ENCODE measurements at places on chromosomes 6 and 20.
A peak's percentile ranks its signal among the peaks of the same experiment; 100 is the strongest.

DNA sequence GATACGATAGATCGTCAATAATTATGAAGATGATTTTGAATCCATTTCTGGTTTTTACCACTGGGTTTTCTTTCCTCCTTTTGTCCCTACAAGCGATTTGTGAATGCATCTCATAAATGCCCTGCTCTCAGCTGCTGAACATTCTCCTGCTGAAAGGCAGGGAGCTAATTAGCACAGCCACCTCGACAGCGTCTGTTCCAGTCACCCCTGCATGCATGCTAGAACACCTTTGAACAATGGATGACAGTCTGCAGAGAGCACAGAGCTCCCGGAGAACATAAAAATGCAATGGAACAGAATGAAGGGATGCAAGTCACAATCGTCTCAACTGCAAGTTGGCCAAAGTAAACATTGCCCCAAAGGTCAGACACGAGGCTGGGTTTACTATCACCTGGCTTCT is 105.8 kb downstream of the SLC35B3 start:
- no peak for DNase-seq

DNA sequence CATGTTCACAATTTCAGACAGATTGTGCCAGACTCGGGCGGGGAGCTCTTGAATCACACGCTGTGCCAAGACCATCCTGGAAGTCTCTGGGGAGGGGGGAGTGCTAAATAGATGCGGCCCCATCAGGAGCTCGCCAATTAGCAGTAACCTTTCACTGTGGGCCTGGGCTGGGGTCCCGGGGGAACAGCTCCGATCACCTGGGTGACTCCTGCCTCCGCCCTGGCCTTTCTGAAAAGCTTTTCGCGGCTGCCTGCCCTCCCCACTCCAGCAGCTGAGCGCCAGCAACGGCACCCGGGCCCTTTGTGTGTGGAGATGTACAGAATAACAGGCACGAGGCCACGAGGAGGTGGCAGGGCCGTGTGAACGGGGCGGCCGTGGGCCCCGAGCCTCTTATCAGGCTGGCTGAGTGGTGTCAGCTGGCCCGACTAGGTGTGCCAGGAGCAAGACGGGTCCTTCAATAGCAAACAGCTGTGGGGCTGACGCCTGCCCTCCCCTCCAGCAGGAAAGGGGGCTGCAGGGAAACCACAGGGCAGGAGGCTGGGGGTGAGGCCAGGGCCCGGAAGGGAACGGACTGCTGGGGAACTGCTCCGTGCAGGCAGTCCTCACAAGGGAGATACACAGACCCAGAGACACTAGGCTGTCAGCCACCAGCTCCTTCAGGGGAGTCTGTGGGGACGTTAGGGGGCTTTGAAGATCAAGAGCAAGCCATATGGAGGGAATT is 56.8 kb downstream of the NOL4L start:
- no peak for DNase-seq

DNA sequence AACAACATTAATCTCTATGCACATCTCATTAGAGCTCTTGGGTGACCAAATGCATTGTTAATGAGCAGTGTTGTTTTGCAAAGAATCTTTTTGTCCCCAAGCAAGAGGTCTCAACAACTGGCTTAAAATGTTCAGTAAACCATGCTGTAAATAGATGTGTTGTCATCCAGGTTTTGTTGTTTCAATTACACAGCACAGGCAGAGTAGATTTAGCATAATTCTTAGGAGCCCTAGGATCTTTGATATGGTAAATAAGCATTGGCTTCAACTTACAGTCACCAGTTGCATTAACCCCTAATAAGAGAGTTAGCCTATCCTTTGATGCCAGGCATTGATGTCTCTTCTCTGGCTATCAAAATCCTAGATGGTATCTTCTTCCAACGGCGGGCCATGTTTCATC is 23.3 kb downstream of the NUP153 start:
- DNase-seq, result no peak

DNA sequence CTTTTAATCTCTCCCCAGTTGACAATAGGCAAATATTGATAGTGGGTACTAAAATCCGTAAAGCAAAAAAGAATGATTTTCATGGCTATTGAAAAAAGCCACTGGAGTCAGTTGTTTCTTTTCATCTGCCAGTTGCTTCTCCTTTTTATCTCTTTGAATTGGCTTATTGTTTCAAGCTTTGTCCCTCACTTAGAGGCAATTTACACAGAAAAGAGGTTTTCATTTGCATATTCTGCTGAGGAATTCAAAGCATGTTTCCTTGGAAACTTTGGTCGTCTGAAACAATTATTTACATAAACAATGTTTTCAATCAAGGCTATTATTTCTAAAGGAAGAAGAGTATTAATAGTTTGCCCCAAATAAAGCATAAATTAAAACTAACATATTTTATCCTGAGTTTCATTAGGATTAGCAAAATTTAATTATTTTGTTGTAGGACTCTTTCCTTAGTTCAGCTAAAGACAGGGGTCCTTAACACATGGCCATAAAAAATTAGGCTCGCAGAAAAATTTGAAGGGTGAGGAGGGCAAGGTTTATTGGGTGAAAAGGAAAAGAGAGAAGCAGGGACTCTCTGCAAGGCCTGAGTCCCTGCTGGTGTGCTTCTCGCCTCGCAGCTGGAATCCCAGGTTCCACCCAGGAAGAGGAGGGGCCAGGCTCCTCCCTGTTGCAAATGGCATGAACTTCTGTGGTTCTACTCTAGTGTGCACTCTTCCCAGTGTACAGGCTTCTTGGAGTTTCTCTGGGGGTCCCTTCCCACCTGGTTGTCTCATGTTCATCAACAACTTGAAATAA is 138.8 kb upstream of the LAMA2 start:
- no peak for DNase-seq

GRCh38 chr20:44646641-44647274 is 4.7 kb downstream of the ADA start:
- DNase-seq, result peak; percentile 50

DNA sequence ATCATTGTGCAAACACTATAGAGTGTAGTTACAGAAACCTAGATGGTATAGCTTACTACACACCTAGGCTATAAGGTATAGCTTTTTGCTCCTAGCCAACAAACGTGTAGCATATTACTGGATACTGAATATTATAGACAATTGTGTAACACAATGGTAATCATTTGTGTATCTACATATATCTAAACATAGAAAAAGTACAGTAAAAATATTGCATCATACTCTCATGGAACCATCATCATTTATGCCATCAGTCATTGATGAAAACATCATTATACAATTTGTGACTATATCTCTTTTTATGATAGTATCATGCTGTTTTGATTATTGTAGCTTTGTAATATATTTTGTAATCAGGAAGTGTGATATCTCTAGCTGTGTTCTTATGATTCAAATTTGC is 21.0 kb upstream of the HCRTR2 start:
- DNase-seq, result no peak

DNA sequence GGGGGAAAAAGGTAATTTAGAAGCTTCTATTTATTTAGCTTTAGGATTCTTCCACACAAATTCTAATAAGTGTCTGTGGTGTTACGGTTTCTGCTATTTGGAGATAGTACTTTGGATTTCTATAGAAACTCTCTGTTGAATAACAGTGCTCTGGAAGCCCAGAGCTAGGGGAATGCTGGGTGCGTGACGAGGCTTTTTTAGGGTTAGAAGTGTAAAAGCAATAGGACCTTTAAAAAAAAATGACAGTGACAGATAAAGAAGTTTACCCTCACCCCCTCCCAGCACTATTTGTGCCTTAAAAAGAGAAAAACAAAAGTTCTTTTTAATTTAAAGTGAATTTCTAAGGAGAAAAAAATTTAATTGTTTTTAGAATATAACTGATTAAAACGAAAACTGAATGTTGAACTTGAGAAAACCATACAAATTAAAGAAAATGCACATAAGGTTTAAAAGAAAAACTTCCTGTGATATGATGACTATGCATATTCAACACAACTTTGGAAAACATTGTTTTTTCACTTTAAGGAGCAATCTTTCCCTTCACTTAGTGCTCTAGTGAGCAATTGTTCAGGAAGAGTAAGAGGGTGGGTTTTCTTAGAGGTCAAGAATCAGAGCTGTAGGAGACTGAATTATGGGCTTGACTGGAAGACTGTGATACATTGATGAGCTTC is 89.6 kb upstream of the RIPOR2 start:
- no peak for DNase-seq

GRCh38 chr6:161035182-161035980 is 43.8 kb downstream of the MAP3K4 start:
- DNase-seq, result no peak

- DNase-seq, result no peak
These were observed 381.2 kb downstream of the CD83 start for GRCh38 chr6:14498748-14499147.

DNA sequence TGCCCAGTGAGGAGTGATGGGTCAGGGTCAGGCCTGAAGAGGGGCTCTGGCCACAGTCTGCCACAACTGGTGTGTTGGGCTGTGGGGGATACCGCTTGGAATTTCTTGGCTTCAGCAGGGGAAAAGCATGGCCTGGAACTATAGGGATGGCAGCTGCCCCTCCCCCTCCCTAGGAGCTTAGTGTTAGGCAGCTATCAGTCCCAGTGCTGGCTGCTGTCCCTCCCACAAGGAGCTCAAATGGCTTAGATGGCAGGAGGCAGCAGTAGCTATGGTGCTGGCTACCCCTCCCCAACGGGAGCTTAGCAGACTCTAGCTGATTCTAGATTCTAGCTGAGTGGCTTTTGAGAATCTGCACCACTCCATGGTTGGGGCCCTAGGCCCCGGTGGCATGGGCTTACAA is 414.5 kb upstream of the HSF2 start:
- DNase-seq, result no peak

GRCh38 chr20:45419188-45420091 is 3.5 kb downstream of the PIGT start:
- DNase-seq, result peak; percentile 35

- no peak for DNase-seq
These were observed 29.1 kb upstream of the SCRT2 start for GRCh38 chr20:704726-705125.

GRCh38 chr20:14336686-14337085 is 726 bp downstream of the FLRT3 start:
- no peak for DNase-seq

DNA sequence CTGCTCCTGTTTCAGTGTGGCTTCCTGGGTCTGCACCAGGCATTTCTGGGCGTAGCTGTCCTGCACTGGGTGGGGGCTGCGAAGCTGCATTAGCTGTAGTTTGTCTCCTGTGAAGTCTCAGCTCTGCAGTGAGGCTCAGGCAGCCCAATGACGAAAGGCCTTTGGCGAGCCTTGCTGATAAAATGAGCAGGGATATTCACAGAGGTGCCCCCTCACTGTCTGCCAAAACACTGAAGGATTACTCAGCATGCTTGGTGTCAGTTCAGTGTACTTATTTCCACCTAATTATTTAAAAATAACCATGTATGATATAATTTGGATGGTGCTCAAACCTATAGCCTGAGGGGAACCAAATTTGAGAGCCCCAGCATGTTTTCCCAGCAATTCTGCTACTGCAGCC is 73.5 kb downstream of the ECT2L start:
- DNase-seq, result no peak

- DNase-seq, result peak; percentile 78
These were observed 3.2 kb upstream of the HLA-DMB start for GRCh38 chr6:32943864-32944649.

DNA sequence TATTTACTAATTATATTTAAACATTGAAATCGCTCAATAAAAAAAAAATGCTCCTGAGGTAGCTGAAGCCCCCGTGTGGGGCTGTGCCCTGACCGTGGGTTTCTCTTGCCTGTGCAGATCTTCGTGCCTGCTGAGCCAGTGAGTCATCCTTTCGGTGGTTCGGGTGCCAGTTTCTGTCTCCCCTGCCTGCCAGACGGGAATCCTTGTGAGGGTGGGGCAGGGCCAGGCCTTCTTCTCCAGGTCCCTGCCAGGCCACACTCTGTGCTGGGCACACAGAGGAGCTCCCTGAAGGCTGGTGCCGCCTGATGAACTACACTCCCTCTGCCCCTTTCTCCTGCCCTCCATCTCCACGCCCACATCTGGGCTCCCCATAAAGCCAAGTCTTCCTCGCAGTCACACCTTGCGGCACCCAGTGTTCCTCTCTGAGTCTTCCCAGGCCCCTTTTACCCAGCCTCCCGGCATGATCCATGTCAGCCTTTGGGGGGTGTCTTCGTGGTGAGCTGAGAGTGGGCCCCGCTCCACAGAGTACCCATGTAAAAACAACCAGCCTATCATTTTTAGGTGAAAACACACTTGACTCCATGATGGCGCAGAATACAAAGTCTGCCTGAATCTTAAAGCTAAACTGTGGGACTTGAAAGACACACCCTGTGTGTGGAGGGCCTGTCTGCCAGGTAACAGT is 19.3 kb downstream of the FGD2 start:
- DNase-seq, result no peak

- no peak for DNase-seq
These were observed 133.4 kb downstream of the PRND start for GRCh38 chr20:4855097-4855496.

DNA sequence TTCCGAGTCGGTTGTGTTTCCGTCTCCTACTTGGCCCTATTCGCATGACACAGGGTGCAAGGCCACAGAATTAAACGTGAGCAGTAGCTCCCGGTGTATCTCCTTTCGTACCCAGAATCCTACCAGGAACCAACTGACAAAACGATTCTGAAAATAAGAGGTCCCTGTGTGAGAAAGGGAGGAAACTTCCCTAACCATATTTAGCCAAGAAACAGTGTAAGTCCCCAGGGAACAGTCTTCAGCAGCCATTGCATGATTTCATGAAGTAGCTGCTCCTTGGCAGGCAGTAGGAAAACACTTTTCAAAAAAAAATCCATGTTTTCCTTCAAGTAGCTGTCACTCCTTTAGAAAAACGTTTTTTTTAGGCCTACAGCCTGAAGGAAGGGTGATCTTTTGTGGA is 46.9 kb downstream of the PDE10A start:
- no peak for DNase-seq

GRCh38 chr6:98980819-98981218 is 33.1 kb upstream of the FBXL4 start:
- DNase-seq, result no peak

- DNase-seq, result no peak
These were observed 4.4 kb upstream of the TUBB1 start for GRCh38 chr20:59014680-59015389.

DNA sequence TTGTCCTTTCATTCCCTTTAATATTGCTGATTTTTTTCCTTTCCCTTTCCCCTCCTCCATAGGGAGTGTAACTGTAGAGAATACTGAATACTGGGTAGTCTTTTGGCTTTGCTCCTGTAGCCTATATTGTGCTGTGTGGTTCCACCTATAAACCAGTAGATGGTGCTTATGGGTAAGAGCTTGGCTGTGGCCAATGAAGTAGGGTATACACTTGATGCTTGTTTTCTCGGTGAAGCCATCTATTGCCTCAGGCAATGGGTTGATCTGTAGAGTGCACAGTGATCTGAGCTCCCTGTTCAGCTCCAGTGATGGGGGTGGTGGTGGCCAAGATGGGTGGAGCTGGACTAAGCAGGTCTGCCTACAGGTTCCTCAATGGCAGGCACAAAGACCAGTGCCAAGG is 203.3 kb upstream of the IMPG1 start:
- no peak for DNase-seq

GRCh38 chr6:148998704-148999103 is 251.9 kb downstream of the UST start:
- no peak for DNase-seq

- no peak for DNase-seq
These were observed 148.6 kb upstream of the MAN1A1 start for GRCh38 chr6:119497988-119498727.

GRCh38 chr6:135088818-135089809 is 34.5 kb upstream of the HBS1L start:
- peak; percentile 67 for DNase-seq

GRCh38 chr6:5157621-5158138 is 72.5 kb downstream of the PPP1R3G start:
- DNase-seq, result no peak

GRCh38 chr20:2102585-2103460 is 1.2 kb downstream of the STK35 start:
- DNase-seq, result peak; percentile 91

- no peak for DNase-seq
These were observed 74.4 kb downstream of the TRAM2 start for GRCh38 chr6:52502306-52503029.
